M059J (cell line): ENCODE measurements at places on chromosomes 2 and 18. TPM values are rescaled to one million over a fixed set of nuclear protein-coding genes. Genes with fewer than 3 reads are reported as not detected.

Gene RAX
- total RNA-seq: not detected in 2 replicates

Gene ACADL
- not detected in 2 replicates for total RNA-seq

Gene IHH
- not detected in 2 replicates for total RNA-seq

Gene PPM1G
- 105 and 134 TPM in 2 replicates for total RNA-seq

Gene ICA1L
- 0.69 and 1.1 TPM in 2 replicates for total RNA-seq

Gene ZNF385B
- 2.4 TPM in 1 of 2 replicates, not detected in the other for total RNA-seq

Gene DYNAP
- not detected in 2 replicates for total RNA-seq

Gene DUSP2
- total RNA-seq: 75.8 and 103 TPM in 2 replicates

Gene VIT
- 34.0 and 44.7 TPM in 2 replicates for total RNA-seq

Gene TUBA4A
- 105 and 129 TPM in 2 replicates for total RNA-seq

Gene SLC9A4
- total RNA-seq: not detected in 2 replicates

Gene ELAC1
- 4.2 and 5.8 TPM in 2 replicates for total RNA-seq
